ENCODE measurements at places on chromosomes 3 and 15.
A peak's percentile ranks its signal among the peaks of the same experiment; 100 is the strongest.

DNA sequence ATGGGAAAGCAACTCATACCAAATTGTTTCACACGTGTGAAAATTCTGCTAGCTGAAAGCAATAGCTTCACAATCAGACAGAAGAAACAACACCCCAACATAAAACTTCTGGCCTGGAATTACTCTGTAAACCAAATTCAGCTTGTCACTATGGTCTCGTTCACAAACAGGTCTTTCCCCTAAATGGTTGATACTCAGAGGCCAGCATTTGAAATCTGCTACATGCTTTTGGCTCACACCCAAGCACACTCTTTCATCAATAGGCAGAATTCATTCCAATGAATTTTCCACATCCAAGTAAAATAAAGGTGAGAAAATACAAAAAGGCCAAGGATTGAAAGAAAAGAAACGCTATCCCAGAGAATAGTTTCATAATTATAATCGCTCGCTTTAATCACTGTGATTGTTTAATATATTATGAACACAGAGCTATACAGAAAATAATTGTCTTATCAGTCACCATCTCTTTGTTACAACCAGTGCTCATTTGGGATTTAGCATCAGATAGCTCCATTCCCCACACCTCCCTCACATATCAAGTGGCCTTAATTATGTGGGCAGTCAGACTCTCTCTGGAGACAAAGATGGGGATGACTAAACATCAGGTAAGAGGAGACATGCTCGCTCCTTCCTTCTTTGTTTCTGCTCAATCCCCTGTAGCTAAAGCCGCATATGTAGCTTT lies 503.8 kb upstream of the ARRDC4 start:
- DNase-seq: no peak

DNA sequence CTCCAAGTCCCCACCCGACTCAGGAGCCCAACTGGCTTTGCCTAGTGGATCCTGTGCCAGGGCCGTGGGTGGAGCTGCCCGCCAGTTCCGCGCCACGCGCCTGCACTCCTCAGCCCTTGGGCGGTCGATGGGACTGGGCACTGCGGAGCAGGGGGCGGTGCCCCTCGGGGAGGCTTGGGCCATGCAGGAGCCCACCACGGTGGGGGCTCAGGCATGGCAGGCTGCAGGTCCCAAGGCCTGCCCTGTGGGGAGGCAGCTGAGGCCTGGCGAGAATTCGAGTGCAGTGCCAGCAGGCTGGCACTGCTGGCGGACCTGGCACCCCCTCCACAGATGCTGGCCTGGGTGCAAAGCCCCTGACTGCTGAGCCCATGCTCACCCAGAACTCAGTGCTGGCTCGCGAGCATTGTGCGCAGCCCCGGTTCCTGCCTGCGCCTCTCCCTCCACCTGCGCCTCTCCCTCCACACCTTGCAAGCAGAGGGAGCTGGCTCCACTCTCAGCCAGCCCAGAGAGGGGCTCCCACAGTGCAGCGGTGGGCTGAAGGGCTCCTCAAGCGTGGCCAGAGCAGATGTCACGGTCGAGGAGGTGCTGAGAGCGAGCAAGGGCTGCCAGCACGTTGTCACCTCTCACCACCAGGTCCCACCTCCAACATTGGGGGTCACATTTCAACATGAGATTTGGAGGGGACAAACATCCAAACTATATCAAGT lies 122.7 kb downstream of the USP13 start:
- DNase-seq: no peak

GRCh38 chr15:70356919-70357318 lies 259.2 kb upstream of the TLE3 start:
- no peak for DNase-seq

DNA sequence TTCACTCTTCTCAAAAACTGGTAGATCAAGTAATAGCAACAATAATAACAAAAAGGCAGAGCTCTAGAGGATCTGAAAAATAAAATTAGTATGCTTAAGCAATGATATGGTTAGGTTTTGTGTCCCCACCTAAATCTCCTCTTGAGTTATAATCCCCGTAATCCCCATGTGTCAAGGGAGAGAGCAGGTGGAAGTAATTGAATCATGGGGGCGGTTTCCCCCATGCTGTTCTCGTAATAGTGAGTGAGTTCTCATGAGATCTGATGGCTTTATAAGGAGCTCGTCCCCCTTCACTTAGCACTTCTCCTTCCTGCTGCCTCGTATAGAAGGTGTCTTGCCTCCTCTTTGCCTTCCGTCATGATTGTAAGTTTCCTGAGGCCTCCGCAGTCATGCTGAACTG lies 60.2 kb upstream of the ABHD2 start:
- no peak for DNase-seq

DNA sequence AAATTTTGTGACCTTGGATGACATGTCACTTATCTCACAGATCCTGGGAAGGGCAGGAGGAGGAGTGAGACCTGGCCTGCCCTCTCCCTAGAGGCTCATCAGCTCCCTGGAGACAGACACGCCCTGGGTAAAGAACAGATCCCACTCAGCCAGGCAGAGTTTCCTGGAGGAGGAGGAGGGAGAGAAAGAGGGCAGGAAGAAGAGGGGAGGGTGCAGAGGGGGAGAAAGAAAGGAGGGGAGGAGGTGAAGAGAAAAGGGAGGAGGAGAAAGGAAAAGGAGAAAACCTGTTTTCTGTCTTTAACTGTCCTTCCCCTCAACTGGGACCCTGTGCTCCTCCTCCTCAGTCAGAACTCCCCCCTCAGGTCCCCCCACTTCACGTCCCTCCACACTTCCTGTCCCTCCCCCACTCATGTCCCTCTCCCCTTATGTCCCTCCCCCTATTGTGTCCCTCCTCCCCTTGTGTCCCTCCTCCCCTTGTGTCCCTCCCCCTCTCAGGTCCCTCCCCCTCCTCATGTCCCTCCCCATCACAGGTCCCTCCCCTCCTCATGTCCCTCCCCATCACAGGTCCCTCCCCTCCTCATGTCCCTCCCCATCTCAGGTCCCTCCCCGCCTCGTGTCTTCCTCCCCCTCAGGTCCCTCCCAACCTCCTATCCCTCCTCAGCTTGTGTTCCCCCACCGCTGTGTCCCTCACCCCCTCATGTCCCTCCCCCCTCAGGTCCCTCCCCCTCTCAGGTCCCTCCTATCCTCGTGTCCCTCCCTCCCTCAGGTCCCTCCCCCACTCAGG lies 52.3 kb upstream of the CGNL1 start:
- peak; percentile 45 for DNase-seq

GRCh38 chr15:88174571-88174970 lies 82.0 kb downstream of the NTRK3 start:
- DNase-seq: no peak

- no peak for DNase-seq
These were observed 151.4 kb downstream of the CACNA2D3 start for GRCh38 chr3:54273791-54274190.

DNA sequence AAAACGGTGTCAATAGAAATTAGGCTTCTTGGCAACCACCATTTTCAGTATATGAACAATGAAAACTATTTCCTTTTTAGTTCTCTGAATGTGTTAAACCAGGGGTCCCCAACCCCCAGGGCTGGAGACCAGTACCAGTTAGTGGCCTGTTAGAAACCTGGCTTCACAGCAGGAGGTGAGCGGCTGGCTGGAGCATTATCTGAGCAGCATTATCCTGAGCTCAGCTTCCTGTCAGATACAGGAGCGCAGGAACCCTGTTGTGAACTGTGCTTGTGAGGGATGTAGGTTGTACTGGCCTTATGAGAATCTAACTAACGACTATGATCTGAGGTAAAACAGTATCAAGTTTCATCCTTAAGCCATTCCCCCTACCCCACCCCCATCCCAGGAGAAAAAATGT lies 328.7 kb downstream of the ZBBX start:
- no peak for DNase-seq

GRCh38 chr3:186339180-186339918 lies 22.7 kb downstream of the DGKG start:
- no peak for DNase-seq

- no peak for DNase-seq
These were observed 66.9 kb downstream of the KLF13 start for GRCh38 chr15:31393444-31394091.

DNA sequence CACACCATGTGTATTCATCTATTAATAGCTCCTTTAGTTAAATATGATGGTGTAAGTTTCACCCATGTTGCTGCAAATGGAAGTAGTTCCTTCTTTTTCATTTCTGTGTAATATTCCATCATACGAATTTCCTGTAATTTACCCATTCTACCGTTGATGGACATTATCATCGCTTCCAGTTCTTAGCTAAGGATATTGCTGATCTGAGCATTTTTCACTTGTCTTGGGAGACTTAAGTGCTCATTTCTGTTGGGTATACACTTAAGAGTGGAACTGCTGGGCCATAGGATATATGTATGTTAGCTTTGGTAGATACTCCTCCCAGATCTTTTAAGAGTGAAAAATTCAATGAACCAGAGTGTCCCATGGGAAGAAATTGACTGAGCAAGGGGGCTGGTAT lies 11.0 kb downstream of the PLIN1 start:
- DNase-seq: no peak

DNA sequence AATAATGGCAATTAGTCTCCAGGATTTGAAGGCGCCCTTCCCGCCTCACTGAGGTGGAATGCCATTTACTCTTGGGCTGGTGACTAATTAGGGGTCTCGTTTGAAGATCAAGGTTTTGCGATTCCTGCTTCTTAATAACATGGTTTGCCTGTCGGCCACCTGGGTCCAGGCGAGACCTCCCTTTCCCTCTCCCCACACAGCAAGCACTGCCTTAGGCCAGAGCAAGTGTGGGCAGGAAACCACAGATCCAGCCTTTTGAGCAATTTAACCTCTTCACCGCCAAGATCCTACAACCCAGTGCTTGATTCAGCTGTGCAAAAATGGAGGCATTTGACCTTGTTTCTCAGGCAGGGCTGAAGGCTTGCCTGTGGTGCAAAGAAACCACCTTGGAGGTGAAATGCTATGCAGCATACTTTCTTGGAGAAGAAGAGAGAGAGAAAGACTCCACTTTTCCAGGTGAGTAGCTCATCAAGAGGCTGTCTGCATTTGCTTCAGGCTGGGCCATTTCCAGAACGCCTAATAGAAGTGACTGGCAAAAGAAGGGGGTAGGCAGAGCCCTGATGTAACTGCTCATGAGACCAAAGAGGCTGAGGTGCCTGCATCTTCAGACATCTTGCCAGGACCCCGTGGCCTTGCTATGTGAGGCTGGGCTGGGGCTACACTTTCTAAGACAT lies 34.1 kb upstream of the WNT5A start:
- no peak for DNase-seq

GRCh38 chr3:190041333-190042041 lies 79.2 kb downstream of the P3H2 start:
- no peak for DNase-seq

GRCh38 chr3:17672506-17672905 lies 69.9 kb downstream of the TBC1D5 start:
- DNase-seq: no peak

DNA sequence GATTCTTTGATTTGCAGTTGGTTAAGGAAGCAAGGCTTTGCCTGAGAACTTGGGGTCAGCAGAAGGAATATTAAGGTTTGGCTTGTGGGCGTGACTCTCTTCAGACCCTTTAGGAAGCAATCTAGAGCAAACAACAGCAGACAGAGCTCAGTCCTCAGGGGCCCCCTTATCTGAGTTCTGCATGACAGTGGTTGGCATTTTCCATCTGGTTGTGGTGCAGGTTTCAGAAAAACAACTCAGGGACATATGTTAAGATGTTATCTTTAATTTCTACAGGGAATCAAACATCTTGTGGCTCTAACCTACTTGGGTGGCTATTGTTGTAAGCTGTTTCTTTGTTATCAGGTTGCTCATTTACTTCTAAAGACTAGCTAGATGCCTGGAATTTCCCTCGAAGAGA lies 141.4 kb downstream of the VPS8 start:
- no peak for DNase-seq

- no peak for DNase-seq
These were observed 625.8 kb downstream of the OTOL1 start for GRCh38 chr3:162122405-162122804.

- DNase-seq: no peak
These were observed 3.0 kb upstream of the CD80 start for GRCh38 chr3:119562307-119562961.

GRCh38 chr3:133113526-133113925 lies 75.3 kb downstream of the TMEM108 start:
- peak; percentile 20 for DNase-seq

DNA sequence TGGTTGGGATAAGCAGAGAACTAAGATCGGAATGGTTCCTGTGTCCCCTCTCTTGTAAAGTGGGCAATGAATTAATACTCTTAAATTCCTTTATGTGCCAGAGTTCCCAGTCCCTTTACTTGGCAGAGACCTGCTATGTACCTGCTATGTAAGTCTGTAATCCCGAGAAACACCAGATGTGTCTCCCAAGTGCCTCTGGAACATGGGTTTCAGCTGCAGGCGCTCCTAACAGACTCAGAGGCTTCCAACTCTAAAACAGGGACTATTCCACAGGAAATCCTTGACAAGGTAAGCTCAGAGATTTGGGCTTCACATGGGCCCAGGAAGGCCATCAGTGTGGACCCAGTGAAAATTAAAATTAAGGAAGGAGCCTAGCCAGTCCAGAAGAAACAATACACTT lies 117.7 kb upstream of the PLCL2 start:
- DNase-seq: no peak

DNA sequence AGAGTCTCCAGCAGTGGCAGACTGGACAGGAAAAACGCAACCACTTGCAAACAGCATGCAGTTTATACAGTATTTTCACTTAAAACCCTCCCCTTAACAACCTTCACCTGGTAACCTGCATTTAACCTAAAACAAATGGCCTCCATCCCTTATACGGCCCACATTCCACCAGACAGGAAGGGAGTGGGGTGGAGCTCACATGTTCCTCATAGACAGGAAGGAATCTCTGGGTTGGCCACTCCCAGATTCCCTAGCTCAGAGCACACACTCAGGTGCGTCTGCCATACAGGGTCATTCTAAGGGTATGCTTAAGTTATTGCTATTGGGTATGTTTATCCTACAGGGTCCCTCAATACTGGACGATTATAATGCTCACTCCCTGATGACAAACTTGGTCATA lies 16.8 kb upstream of the ABHD2 start:
- DNase-seq: no peak

DNA sequence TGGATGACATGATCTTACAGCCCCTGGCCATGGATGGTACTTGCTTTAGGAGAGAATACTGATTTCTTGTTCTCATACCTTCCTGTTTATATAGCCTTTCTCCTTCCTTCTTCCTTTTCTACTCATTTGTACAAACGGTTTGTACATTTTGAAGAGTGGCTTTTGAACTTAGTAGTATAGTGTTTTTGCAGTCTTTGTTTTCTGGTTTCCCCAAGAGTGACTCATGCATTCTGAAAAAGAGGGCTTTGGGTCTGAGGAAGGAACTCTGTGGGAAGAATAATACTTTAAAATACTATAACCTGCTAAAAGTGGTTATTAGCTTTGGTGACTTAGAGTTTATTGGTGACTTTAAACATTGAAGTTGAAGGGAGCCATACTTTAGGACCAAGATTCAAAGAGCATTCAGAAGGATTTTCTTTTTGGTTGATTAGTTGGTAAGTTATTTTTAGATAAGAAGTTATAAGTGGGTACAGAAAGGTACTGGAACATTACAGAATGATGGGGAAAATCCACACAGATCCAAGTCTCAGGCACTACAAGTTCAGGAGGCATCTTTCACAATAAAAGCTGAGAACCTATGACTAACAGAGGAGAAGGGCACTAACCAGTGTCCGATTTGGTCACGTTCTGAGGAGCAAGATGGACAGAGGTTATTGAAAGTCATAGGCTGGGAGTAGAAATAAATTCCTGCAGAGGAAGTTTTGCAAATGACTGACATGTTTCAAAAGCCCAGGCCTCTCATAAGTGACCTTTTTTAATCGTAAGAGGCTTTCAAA lies 369.6 kb upstream of the AZI2 start:
- DNase-seq: no peak

All from fibroblast of skin of back (primary cell).